A172 (cell line): ENCODE measurements at places on chromosomes 7 and 10.

DNA sequence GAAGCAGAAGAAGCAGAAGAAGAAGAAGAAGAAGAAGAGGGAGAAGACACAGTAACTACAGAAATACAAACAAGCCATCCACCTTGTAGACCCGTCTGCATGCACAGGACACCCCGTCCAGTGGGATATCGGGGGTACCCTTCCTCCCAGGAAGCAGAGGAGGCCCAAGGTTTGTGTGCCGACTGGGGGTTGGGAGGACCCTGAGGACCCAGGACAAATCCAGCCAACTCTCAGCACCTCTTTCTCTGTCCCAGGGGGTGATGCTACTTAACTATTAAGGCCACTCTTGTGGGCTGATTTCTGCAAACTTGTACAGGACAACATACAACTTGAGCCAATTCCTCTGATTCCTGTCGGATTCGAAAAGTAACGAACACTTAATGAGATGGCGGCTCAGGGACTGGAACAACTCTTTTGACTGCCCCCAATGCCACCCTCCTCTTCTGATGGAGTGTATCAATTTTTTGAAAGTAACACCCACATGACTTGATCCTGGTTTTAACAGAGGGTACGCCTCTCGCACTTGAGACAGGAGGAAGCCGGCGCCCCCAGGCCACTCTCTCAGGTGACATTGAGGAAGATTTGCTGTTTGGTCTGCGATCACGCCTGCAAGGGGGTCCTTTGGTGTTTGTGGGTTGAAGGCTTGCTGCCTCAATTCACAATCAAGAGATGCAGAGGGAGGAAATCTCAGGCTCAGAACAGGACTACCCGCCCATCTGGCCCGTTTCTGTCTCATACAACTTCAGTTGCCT, 192.6 kb downstream of the TNS3 start:
- no peak for DNase-seq

DNA sequence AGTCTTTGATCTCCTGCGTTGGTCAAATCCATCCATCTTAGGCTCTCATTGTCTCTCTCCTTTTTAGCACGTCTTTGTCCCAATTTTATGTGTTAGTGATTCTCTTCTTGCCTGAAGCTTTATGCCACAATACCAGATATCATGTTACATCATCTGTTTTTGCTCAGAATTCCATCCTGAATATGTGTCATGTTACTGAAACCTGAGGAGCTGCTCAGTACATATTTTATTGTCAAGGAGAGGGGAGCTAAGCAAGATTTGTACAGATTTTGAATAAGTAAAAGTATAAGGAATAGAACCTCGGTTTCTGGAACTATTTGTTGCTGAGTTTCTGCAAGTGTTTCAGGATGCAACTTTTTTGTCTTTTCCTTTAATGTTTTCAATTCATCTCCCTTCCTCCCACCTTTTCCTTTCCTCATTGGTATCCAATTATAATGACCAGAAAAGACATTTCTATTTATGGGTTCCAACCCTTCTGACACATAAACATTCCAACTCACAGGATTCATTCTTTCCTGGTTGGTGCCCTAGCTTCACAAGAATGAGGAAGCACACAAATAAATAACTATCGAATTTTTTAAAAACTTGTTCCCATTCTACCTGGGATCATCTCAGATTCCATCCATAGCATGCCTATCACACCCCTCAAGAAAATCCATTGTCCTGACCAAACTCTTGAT, 291.8 kb downstream of the CRPPA start:
- peak; percentile 46 for DNase-seq

DNA sequence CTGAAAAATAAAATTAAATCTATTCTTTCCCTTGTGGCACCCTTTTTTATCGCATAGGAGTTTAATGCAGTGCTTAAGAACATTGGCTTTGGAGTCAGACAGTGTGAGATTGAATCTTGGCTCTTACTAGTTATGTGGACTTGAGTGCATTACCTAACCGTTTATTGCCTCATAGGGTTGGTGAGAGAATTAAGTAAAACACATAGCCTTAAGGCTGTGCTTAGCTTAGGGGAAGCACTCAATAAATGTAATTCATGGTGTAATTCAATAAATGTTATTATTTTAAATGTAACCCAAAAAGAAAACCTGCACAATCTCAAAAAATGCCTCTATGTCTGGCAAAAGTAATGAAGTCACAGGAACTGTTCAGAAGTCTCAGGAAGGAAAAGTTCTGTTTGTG, 2.7 kb downstream of the STK17A start:
- peak; percentile 34 for DNase-seq

DNA sequence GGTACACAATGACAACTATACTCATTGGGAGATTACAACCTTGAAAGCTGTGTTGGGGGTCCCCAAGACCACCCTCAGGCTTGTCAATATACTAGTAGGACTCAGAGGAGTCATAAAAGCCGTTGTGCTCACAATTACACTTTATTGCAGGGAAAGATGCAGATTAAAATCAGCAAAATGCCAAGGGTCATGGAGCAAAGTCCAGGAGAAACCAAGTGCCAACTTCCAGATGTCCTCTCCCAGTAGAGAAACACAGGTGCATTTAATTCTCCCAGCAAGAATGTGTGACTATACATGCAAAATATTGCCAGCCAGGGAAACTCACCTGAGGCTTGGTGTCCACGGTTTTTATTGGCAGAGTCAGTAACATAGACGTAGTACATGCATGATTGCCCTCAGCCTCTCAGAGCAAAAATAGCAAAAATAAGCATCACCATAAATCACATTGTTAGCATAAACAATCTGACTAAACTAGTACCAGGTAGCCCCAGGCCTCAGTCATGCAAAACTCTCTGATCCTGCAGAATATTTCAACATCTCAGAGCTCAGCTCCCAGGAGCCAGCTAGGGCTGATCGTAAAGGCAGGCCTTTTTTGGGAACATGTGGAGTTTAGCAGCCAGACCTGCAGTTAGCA, 50.7 kb downstream of the VIM start:
- no peak for DNase-seq

DNA sequence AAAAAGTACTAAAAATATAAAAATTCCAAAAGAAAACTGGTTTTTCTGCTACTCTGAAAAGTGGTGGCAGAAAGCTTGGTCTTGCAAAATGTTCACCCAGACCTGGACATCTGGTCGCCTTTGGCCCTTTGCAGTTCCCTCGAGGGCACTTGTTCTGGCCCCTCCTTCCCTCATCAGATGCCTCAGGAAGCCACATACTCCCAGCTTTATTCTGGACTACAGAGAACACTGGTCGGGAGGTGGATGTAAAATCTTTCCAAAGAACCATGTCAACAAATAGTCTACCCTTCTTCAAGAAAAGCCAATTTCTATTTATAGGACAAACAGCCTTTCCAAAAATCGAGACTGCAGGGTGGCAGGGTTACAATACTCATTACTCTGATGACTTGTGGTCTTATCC, 726.1 kb downstream of the TNS3 start:
- no peak for DNase-seq

DNA sequence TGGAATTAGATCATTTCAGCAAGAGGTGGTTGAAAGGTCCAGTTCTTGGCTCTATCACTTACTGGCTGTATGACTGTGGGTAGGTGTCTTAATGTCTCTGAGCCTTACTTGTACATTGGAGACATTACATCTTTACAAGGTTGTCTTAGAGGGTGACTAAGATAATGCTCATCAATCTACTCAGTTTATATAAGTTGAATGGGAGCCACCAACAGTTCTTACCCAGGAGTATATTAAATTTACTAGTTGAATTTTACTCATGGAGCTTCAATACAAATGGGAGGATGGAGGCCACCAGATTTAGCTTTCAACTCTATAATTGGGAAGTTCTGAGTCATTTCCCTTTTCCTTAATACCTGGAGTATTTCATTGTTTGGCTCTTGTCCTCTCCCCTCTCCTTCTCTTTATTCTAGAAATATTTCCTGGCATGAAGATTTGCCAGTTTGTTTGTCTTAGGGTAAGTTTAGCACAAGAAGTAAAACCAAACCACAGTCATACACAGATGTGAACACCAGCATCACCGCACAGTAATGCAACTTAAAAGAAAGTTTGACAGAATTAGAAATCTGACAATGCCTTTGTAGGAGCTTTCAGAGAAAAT, 222.8 kb downstream of the LRMDA start:
- peak; percentile 57 for DNase-seq

DNA sequence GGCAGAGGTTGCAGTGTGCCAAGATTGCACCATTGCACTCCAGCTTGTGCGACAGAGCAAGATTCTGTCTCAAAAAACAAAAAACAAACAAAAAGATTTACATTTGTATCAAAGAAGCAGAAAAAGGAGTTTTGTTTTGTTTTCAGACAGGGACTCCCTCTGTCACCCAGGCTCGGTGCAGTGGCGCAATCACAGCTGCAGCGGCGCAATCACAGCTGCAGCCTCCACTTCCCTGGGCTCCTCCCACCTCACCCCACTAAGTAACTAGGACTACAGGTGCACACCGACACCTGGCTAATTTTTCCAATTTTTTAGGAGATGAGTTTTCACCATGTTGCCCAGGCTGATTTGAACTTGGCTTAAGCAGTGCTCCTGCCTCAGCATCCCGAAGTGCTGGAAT, 1.8 kb downstream of the ARMC10 start:
- no peak for DNase-seq
